ENCODE measurements at places on chromosomes 5 and 9. TPM values are rescaled to one million over a fixed set of nuclear protein-coding genes. Genes with fewer than 3 reads are reported as not detected.

DNA sequence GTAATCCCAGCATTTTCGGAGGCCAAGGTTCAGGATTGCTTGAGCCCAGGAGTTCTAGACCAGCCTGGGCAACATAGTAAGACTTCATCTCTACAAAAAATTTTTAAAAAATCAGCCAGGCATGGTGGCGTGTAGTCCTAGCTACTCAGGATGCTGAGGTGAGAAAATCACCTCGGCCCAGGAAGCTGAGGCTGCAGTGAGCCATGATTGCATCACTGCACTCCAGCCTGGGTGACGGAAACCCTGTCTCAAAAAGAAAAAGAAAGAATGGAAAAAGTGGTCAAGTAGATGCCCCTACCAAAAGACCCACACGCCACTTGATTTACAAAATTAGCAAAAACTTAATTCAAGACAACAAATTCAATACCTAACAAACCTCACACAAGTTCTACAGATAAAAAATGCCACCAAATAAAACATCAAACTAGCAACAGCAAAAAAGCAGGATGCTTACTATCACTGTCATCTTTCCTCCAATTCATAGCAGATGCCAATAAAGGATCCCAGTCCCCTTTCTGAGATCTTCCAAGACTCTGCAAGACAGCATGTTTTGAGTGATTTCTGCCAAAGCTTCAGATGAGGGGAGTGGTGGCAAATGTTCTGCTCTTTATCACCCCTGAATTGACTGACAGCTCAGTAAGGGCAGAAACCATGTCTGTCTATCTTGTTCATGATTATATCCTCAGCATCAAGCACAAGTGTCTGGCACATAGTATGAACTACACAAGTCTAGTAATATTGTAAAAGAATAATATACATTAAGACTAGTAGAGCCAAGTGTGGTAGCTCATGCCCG, 34.2 kb upstream of the TESK1 start:
- peak; percentile 69 for DNase-seq

GRCh38 chr5:147426640-147427327, 83.1 kb downstream of the DPYSL3 start:
- no peak for DNase-seq

DNA sequence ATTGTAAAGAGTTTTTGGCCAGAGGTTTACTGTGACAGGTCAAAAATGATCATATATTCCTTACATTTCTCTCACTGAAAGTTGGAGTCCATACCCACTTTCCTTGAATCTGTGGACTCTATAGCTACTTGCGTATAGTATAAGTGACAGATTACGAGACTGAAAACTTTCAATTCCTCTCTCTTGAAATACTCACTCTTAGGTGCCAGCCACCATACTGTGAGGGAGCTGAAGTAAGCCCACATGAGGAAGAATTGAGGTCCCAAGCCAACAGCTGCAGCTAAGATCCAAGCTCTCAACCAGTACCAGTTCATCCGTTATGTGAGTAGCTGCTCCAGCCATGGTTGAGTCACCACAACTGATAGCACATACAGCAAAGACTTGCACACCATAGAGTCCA, 128.1 kb upstream of the FAM174A start:
- no peak for DNase-seq

- DNase-seq, result no peak
These were observed 3.6 kb upstream of the CCNJL start for GRCh38 chr5:160315968-160316367.

DNA sequence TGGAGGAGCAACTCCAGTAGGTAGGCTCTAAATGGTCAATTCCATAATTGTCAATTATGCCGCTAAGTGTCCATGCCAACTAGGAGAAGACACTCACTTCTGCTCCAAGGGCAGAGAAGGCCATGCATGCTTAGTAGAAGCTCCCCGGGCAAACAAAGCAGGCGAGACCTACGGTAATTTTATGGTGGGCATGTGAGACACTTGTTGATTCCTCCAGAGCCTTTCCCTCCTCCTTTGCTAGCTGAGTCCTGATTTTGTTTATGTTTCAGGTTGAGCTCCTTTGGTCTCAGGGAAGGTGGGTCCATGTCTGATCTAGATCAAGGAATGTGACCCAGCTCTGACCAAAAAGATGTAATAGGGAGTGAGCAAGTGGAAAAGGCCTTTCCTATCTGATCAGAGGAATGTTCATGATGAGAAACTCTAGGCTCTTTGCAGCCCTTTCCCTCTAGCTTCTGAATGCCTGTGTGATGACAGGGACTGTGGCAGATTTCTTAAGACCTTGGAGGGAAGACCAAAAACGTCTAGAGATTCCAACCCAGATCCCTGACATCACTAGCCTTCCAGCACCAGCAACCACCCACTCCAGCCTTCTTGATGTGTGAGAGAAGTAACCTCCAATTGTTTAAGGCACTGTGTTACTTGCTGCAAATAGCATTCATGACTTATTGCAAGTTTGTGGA, 7.7 kb upstream of the CPEB4 start:
- no peak for DNase-seq

GRCh38 chr5:179324760-179325295, 20.4 kb downstream of the ADAMTS2 start:
- DNase-seq, result no peak

- DNase-seq, result no peak
These were observed 54.0 kb downstream of the PLPP1 start for GRCh38 chr5:55480781-55481180.

GRCh38 chr5:133250527-133250926, 198.7 kb downstream of the HSPA4 start:
- DNase-seq, result no peak

DNA sequence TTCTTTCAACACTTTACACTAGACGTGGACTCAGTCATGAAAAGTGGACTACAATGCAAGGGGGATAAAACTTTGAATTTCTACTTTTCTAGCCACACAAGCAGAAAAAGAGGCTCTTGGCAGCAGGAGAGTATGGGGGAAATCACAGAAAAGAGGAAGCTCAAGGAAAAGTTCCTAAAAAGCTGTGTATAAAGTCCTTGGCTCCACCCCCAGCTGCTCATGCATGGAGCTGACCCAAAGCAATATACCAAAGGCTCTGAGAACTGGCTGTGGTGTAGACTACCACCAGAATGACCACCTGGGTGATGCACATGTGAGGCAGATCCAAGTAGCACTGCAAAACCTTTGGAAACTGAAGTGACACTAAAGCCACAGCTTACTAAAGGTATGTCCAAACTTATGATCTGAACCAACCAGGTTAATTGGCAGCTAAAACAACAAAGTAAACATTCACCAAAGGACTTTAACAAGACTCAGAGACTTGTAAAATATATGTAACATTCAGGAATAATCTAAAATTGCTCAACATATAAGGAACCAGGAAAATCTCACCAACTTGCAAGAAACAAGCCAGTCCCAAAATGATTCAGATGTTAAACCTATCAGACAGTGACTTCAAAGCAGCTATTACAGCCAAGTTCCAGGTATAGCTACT, 55.5 kb upstream of the RASGRF2 start:
- DNase-seq, result no peak

GRCh38 chr5:147921136-147921535, 14.8 kb upstream of the C5orf46 start:
- no peak for DNase-seq

GRCh38 chr5:60522292-60522905, 177.6 kb downstream of the DEPDC1B start:
- no peak for DNase-seq

DNA sequence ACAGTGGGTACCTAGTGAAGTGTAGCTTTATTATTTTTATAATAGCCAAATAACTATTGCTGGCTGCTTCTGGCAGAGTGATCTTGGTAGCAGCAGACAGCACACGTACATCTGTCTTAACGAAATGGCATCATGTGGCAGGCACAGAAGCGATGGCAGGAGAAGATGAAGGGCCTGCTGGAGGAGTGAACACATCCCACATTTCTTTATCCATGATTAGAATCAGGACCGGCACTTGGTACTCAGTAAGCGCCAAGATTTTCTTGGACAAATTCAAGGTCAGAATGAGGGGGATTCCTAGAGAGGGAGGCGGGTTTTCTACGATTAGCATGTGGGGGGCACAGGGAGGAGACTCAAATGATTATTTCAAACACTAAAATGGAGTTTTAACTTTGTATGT, 23.0 kb upstream of the ZNF366 start:
- no peak for DNase-seq

GRCh38 chr5:64789457-64789856, 20.7 kb downstream of the CWC27 start:
- no peak for DNase-seq

DNA sequence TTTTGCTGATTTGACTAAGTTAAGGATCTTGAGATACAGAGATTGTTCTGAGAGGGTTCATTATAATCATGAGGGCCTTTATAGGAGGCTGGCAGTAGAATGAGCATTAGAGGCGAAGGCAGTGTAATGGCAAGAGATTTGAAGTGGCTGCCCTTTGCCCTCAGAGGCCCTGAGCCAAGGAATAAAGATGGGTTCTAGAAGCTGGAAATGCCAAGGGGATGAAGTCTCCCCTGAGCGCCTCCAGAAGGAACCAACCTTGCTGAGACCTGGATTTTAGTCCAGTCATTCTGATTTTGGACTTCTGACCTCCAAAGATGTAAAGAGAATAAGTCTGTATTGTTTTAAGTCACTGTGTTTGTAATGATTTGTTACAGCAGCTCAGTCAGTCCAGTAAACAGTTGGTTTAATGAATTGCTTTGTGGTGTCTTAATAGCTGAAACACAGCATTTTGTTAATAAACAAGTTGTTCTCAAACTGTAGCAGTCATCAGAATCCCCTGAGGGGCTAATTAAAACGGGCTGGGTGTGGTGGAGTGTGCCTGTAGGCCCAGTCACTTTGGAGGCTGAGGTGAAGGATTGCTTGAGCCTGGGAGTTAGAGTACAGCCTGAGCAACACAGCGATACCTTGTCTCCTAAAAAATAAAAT, 23.2 kb downstream of the GLRX start:
- DNase-seq, result no peak

DNA sequence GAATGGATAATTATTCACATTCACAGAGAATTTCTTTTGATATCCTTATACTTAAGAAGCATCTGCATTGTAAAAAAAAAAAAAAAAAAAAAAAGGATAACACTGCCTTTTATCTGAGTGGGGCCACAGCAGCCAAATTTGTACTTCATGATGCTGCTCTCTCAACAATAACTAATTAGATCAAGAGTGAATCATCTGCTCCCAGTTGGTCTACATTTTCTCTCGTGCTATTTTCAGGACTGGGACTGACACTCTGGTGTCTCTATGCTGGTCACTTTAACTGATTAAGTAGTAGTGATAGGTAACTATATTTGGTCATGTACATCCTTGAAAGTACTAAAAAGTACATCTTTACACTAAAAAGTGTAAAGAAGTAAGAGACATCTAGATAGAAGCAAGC, 90.1 kb downstream of the RFX3 start:
- DNase-seq, result no peak

GRCh38 chr5:56849671-56850070, 34.3 kb downstream of the MAP3K1 start:
- DNase-seq, result no peak

DNA sequence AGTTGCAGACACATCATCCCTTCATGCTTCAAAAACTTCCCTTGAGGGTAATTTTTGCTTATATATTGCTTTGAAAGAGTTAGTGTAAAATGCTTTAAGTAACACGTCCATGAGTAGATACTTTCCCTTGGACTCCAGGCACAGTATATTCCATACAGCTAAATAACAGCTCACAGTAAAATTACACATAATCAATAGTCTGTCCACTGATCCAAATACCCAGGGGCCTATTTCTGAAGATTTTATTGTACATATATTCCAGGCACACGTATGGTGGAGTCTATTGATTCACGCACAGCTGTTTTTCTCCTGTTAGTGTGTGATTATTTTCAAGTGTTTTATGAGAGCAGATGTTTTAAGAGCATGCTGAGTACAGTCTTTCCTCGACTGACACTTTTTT, 223.7 kb upstream of the GRAMD2B start:
- no peak for DNase-seq

DNA sequence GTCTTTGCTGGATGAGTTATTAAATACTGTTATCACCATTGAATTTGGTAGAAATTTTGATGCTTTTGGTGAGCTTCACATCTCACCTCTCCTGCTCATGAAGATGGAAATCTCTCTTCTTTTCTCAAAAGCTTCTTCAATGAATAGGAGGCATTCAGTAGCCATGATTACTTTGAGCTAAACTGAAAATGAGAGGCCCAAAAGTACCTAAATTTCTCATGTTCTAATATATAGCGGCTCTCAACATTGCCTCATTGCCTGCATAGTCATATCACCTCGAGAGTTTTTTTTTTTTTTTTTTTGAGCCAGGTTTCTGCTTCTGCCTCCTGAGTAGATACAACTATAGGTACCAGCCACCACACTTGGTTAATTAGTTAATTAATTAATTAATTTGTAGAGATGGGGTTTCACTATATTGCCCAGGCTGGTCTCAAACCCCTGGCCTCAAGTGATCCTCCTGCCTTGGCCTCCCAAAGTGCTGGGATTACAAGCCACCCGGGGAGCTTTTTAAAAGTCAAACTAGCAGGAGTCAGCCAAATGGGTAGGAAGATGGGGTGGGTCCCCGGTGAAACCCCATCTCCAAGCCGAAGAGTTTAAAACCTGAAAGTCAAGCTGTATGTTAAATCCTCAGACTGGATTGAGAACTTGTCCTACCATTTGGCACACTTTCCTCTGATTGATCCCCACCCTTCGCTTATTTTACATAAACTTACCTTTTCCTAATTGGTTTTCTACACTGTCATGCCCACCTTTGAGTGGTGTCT, 169.0 kb downstream of the DOCK2 start:
- DNase-seq, result no peak

- DNase-seq, result no peak
These were observed 133.5 kb downstream of the GADD45G start for GRCh38 chr9:89738137-89738932.

- DNase-seq, result no peak
These were observed 48.2 kb downstream of the SLC1A3 start for GRCh38 chr5:36654564-36654963.

DNA sequence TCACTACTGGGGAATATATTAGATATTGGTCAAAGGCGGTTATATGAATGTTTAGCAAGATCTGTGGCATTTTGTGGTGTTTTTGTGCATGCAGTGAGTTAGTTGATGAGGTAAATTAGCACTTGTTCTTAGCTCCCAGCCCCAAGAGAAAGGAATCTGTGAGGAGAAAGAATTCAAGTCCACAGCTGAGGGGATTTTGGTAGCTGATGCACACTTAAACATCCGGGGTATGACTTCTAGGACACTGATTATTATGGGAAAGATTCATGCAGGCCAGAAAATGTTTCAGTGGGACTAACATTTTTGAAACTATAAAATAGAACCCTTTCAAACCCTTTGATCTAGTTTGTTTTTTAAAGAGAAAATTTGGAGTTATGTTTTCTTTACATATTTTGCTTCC, 118.2 kb upstream of the RPS23 start:
- DNase-seq, result no peak

Gene SOX30
- total RNA-seq, result 0.11 TPM

Gene HACD4
- total RNA-seq, result 13.3 TPM

Gene CDH9
- total RNA-seq, result not detected

Gene MAT2B
- total RNA-seq, result 69.4 TPM

Gene MCIDAS
- not detected for total RNA-seq

Gene PCDHGA12
- not detected for total RNA-seq

Gene SLC6A18
- not detected for total RNA-seq

Gene CEL
- 2.8 TPM for total RNA-seq

Gene SLF1
- total RNA-seq, result 19.4 TPM

Gene KIF24
- 11.4 TPM for total RNA-seq

Gene YIPF5
- 35.2 TPM for total RNA-seq

Data from activated CD8-positive, alpha-beta T cell treated with anti-CD3 and anti-CD28 coated beads, Interleukin-2, amount 10 ng/mL, durations not matched to agents 7 days and 5 days (primary cell).